Breast epithelium (tissue), 4 donors: ENCODE measurements at places on chromosomes 7 and 10.

DNA sequence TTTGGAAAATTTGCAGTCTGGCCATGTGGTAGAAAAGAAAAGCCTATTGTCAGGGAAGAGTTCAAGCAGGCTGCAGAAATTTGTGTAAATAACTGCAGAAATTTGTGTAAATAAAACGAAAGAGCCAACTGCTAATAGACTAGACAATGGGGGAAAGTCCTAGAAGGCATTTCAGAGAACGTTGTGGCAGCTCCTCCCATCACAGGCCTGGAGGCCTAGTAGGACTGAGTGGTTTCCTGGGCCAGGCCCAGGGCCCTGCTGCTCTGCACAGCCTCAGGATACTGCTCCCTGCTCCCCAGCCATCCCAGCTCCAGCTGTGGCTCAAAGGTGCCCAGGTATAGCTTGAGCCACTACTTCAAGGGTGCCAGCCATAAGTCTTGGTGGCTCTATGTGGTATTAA, 50.9 kb downstream of the RSBN1L start:
- DNase-seq, result no peak

GRCh38 chr10:77594471-77594783, 43.2 kb downstream of the KCNMA1 start:
- DNase-seq, result no peak

DNA sequence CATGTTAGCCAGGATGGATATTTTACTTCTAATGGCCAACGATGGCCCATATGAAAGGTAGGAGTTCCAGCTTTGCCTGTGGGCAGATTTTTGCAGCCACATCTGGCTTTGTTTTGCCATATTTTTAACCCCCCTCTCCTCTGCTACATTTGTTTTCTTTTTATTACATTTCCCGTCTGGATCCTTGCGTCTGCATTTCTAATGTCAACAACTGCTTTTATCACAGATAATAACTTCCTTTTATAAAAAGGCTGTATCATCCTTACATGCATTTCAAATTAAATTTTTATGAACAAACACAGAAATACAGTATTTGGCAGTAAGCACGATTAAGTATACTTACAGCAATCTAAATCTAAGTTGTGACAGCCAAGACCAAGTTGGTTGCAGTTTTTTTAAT, 156.0 kb downstream of the BAMBI start:
- no peak for DNase-seq

DNA sequence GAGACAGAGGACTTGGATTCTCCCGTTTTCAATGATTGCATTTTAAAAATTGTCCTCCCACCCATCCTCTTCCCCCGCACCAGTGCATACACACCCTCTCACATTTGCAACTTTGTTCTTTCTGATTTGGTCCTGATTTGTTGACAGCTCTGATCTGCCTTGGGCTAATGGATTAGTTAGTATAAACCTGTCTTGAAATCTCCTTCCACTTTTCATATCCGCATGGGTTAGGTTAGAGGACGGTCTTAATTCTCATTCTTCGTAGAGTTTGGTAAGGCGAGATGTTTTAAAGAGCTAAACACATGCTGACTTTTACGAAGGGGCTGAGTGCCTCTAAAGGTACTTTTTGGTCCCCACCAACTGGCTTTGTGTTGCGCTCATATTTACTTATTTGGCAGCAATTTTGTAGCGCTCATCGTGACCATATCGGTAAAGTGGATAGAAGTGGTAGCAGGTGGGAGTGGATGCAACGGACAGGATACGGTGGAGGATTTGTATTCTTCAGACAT, 1.1 kb downstream of the AHR start:
- DNase-seq, result no peak

DNA sequence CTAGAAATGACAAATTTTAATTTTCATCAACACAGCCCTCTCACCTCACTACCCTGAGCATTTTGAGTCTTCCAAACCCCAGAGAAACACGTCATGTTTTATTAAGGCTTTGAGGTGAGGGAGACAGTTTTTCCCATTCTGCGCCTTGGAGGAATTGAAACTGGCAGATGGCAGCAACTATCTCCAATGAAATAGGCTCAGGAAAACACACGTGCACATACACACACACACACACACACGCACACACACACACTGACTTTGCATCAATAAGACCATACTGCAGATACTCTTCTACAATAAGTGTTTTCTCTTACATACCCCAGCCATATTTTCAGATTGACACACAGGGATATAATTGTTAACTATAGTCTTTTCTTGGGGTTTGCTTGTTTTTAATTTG, 3.2 kb upstream of the SFTPA2 start:
- no peak for DNase-seq

- no peak for DNase-seq
These were observed 194.6 kb downstream of the MAGI2 start for GRCh38 chr7:79258826-79259225.

- DNase-seq, result no peak
These were observed 34.4 kb downstream of the RCC1L start for GRCh38 chr7:75039166-75039565.

- no peak for DNase-seq
These were observed 186.8 kb upstream of the AUTS2 start for GRCh38 chr7:69411466-69411865.

DNA sequence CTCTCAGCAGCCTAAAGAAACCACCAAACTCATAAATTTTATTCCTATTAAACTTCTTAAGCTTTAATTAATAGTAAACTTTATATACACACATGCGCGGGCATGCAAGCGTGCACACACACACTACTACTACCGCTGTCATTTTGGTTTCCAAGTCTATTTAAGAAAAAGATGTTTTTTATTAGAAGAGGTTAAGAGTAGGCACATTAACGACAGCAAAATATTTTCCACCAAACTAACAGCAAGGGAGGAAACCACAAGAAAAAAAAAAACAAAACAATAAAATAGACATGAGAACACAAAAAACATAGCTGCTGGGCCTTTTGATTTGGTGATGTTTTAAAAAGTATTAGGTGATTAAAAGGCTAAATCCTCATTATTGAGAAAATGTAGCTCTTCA, 28.6 kb downstream of the RTKN2 start:
- DNase-seq, result no peak

DNA sequence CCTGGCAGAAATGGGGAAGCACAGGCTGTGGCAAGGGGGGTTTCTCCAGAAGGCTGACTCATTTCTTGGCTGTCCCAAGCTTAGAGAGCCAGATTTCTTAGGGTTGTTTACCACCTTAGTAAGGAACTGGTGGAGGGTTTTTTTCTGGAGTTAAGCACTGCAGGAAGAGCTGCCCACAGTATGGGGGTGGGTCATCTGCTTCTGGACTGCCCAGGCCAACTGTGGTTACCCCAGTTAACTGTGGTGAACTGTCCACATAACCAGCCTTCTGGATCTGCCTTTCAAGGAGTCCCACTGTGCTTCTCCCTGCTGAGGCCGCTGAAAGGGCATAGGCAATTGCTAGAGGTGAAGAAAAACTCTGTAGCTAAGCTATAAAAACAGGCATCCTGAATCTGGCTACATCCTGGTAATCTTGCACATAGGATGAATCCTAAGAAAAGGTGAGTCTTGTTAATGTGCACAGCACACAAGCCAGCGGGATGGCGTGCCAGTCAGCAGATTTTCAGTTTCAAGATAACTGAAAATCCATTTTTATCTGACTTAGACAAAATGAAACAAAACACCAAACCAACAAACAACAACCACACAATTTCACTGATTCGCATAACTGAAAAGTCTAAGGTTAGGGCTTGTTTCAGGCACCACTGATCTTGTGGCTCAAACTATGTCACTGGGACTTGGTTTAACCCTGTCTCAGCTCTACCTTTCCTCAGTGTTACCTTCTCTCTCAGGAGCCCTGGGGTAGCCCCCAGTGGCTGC, 21.6 kb upstream of the TSPAN33 start:
- DNase-seq, result no peak

DNA sequence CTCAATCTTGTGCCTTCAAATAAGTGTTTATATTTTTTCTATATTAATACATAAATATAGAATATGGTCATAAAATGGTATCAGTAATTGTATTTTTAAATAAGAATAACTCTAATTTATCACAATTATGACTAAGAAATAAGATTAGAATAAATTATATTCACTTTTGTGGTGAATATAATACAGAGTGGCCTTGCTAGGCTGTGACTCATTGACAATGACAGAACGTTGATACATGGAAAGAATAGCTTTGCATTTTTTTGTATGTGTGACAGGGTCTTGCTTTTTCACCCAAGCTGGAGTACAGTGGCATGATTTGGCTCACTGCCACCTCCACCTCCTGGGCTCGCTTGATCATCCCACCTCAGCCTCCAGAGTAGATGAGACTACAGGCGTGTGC, 47.8 kb upstream of the PCLO start:
- no peak for DNase-seq

DNA sequence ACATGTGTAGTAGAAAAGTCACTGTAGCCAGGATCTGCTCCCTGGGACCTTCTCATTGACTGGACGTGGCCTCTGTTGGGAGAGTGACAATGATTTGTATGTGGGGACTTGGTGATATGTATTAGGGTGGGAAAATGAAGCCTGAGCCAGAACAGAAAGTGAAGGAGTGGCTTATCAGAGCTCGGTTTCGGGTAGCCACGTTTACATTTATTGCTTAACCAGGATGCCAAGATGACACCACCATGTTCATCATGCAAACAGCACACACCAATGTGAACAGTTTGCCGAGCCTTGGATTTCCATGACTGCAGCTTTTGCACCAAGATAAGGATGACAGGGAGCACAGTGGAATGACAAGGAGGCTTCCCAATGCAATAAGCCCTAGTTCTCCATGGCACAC, 112.8 kb upstream of the STK17A start:
- DNase-seq, result no peak

GRCh38 chr10:78979938-78980337, 88.8 kb upstream of the ZMIZ1 start:
- DNase-seq, result no peak

DNA sequence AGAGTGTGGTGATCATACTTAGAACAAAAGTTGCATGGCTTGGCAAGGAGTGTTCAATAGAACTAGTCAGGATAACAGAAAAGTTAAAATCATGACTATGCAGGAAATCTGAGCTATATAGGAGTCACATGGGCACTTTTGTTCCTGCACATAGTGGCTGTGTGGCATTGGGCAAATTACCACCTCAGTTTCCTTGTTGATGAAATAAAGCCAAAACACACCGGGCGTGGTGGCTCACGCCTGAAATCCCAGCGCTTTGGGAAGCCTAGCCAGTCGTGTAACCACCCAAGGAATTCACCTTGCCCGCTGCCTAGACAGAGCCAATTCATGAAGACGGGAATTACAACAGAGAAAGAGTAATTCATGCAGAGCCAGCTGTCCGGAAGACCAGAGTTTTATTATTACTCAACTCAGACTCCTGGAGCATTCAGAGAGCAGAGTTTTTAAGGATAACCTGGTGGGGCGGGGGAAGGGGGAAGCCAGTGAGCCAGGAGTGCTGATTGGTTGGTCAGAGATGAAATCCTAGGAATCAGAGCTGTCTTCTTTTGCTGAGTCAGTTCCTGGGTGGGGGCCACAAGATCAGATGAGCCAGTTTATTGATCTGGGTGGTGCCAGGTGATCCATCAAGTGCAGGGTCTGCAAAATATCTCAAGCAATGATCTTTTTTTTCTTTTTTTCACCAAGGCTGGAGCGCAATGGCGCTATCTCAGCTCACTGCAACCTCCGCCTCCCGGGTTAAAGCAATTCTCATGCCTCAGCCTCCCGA, 6.4 kb upstream of the MKRN1 start:
- DNase-seq, result peak; percentile 31

- no peak for DNase-seq
These were observed 98.4 kb downstream of the VOPP1 start for GRCh38 chr7:55473932-55474331.

- DNase-seq, result no peak
These were observed 30.1 kb upstream of the KCNMA1 start for GRCh38 chr10:77667426-77668324.

- no peak for DNase-seq
These were observed 54.9 kb downstream of the AHCYL2 start for GRCh38 chr7:129279757-129280156.

DNA sequence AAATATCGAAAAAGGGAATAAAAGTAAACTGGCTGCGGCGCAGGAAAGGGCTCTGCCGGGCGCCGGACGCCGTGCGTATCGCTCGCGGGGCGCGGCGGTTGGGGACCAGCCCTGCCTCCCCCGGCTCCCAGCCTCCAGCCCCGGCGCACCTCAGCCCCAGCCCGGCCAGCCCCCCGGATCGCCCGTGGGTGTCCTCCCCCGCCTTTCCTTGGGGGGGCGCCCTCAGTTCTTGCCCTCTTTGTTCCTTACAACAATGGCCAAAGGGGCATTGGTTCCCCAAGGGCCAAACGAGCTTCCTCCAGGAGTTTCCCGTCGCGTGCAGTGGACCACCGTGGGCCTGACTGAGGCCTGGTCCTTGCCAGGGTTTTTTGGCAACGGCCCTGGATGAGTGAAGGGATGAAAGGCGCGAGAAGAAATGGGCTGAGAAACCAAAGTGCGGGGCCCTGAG, 1.2 kb downstream of the MACROH2A2 start:
- DNase-seq, result no peak

- no peak for DNase-seq
These were observed 152.6 kb downstream of the CAMK1D start for GRCh38 chr10:12501841-12502525.

GRCh38 chr10:64329510-64329909, 808.3 kb downstream of the REEP3 start:
- no peak for DNase-seq

- DNase-seq, result no peak
These were observed 188.0 kb downstream of the PPP1R9A start for GRCh38 chr7:95095259-95095965.

- no peak for DNase-seq
These were observed 119.7 kb upstream of the SEMA3A start for GRCh38 chr7:84314263-84314662.

DNA sequence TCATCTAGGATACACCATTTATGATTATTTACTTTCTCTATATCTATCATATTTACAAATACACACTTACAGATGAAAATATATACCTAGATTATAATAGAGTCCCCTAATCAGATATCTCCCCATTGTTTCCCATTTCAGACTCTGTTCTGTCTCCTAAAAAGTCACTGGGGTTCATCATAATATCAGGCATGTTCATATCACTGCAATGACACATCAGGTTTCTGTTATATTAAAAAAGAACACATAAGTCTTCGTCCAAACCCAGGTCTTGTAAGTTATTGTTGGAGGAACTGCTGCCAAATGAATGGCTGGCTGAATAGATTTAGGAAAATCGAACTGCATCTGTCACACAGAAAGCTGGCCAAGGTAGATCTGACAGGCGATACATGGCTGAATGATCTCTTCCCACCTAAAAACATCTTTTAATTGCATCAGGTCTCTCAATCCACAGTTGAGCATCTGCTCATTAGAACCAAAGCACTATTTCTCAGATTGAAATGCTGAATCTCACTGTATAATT, 178.7 kb downstream of the CACNA2D1 start:
- no peak for DNase-seq

- no peak for DNase-seq
These were observed 223.1 kb upstream of the PPP2R2D start for GRCh38 chr10:131677671-131678070.

GRCh38 chr10:44281089-44281613, 103.7 kb downstream of the CXCL12 start:
- DNase-seq, result no peak

GRCh38 chr10:49225218-49225876, 37.2 kb upstream of the TMEM273 start:
- no peak for DNase-seq

GRCh38 chr10:43739161-43739560, 90.5 kb upstream of the ZNF32 start:
- DNase-seq, result no peak

- no peak for DNase-seq
These were observed 18.0 kb downstream of the ZNF37A start for GRCh38 chr10:38112159-38112558.
